ENCODE measurements at places on chromosomes 12 and 14.

DNA sequence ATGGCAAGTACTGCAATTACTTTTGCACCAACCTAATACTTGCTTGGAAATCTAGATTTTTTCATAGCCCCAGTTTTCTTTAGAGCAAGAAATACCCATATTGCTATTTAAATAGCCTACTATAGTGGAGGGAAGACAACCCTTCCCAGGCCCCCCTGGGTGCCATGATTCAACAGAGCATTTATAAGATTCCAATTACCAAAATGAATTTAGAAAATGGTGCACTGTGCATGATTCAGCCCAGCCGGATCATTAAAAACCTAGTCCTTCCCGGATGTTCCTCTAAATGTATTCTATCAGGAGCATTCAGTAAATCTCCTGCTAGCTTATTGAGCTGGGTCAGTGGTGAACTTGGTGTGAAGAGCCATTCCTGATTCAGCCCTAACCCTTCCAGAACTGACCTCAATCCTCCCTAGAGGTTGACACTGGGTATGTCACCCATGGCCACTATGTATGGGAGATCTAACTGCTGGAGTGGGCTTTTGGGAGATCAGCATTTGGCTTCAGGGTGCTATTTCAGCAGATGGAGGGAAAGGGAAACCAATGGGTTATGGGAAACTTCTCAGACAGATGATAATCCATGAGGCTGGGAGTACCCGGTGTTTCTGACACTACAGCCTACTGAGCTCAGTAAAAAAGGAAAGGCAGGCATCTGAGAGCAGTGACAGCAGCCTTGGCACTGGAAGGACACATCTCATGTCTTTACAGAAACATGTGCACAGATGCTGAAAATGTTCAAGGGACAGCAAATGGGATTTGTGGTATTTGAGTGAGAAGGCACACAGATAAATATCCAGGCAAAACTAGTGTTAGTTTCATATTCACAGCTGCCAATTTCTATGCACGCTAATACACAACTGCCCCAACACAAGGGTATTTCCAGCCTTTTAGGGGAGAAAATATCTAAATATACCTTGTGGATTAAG lies 258.9 kb downstream of the DPF3 start:
- no peak for DNase-seq

GRCh38 chr14:34496679-34497513 lies 34.9 kb upstream of the SPTSSA start:
- DNase-seq = peak; percentile 94

- DNase-seq = no peak
Measured at GRCh38 chr12:120652656-120653435, 12.4 kb downstream of the CABP1 start.

GRCh38 chr14:102507081-102507856 lies 2.3 kb downstream of the ANKRD9 start:
- peak; percentile 62 for DNase-seq

GRCh38 chr12:51593539-51593938 lies 2.5 kb downstream of the SCN8A start:
- no peak for DNase-seq

- DNase-seq = no peak
Measured at GRCh38 chr12:94799136-94799535, 148.8 kb upstream of the TMCC3 start.

DNA sequence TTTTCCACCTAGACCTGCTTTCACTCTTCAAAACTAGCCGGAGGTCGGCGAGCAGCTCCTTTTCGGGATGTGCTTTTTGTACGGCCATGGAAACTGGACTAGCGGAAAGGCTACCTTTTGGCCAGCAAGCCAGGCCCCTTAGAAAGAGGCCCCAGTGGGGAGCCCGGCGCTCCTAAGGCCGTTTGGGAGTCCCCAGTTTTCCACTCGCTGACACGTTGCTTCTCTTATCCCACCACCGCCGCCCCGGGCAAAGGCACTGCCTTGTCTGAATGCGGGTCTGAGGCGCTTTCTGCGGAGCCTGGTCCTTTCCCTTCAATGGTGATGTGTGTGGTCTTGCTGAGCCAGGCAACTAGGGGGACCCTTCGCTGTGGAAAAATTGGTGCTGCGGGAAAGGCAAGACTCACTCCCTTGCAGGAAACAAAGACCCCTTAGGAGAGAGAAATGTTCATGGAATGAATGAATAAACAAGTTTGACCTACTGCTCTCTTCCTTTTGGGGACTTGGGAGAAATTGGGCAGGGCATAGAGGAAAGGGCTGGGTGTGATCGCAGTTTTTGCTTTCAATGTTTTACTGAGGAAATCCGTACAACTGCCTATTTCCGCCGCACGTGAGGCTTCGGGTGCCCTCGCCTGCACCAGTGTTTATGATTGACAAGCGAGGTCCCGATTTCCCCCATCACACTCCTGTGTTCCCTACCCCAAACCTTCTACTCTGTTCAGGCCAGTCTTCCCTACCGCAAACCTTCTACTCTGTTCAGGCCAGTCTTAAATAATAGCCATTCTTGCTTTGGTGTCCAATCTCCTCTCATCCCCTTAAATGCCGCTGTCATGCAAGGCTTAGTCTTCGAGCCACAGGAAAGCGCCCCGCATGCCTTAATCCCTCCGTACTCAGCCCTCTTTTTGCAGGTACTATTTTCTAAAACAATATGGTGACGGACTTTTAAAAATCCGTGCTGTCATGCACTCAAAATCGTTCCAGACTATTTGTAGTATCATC lies 1.0 kb upstream of the SLC38A2 start:
- DNase-seq = peak; percentile 76

DNA sequence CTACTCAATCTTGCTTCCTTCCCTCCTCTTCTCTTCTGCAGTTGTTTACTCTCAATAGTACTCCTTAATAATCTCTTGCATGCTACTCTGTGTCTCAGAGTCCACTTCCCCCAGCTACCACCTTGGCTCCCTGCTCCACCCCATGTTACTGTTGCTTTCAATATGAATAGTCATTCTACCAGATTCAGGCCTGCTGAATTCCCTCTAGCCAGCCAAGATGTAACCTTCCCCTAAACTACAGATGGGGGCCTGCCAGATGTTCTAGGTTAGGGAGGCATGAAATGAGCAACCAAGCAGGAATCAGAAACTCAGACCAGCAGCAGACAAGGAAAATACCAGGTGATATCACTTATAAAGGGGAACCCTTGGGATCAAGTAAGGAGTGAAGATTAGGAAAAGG lies 392.1 kb upstream of the DDHD1 start:
- no peak for DNase-seq

DNA sequence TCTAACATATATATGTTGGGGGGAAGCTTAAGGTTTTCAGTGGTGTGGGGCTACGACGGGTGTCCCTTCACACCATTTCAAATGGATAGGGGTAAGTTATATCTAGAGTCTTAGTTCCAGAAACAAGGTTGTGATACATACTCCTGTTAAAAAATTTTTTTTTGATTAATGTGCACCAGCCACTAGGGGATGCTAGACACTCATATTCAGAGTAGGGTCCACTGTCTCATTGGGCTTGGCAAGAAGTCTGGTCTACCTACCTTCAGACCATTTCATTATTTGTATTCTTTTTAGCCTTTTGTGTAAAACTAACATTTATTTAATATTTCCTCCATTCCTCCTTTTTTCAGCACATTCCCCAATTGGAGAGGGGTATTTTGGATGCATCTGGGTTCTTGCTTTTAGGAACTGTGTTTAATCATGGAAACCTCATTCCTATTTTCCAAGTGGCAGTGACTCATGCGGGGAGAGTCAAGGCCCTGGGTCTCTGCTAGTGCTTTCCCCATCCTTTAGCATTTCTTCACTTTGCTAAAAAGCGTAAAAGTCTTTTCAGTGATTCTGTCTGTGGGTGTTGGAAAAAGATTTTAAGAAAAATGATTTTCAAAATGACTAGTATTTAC lies 33.4 kb downstream of the ANO4 start:
- DNase-seq = no peak

DNA sequence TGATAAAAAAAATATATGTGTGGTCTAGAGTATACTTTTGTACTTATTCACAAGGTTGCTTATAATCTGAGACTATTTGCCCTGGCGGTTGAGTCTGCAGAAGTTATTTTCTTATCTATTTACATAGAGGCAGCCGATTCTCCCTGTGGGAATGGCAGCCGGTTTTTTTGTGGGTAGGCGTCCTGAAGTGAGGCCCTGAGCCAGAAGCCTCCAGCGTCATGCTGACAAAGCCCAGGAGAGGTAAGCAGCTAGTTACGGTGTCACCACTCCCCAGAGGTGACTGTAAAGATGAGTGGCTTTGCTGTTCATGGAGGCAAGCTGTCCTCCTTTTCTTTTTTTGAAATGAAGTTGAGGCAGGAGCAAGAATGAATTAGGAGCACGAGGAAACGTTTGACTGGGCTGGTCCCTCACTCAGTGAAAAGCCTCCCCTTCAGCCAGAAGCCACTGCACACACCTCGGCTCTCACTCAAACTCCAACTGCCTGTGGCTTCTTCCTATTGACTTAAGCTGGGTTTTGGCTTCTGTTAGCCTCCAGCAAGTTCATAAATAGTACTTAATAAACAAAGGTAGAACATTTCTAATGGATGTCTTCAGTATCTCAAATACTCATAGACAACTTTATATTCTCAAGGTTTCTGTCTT lies 21.5 kb downstream of the PAX9 start:
- no peak for DNase-seq

DNA sequence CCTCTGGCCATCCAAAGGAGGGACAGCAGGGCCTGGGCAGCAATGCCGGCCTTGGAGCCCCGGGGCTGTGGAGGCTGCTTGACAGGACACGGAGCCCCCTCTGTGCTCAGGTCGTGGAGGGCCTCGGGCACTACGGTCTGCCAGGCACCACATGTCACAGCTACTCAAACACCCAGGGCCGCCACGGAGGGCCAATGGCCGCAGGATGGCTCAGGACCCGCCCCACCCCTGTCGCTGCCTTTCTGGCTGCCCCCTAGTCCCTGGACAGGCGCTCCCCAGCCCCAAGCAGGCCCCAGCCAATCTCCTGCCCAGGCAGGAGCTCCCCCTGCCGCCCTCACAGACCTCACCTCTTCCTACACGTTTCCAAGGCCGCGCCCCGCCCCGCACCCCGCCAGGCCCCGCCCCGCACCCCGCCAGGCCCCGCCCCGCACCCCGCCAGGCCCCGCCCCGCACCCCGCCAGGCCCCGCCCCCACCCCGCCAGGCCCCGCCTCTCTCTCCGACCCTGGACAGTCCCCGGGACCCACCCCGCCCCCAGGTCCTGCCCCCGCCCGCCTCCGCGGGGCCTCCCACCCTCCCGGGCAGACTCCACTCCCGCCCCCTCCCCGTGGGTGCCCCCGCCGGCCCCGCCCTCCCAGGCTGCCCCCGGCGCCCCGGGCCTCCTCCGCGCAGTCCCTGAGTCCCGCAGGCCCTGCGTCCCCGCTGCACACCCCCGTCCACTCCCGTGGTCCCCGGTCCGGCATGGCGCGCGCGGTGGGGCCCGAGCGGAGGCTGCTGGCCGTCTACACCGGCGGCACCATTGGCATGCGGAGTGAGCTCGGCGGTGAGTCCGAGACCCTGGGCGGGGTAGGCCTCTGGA lies at the start of gene ASPG:
TSS of gene ASPG (plus strand) at position 669 of the 857 bp plus-strand sequence. CDS start at position 740, 71 bp downstream.
- peak; percentile 84 for DNase-seq

DNA sequence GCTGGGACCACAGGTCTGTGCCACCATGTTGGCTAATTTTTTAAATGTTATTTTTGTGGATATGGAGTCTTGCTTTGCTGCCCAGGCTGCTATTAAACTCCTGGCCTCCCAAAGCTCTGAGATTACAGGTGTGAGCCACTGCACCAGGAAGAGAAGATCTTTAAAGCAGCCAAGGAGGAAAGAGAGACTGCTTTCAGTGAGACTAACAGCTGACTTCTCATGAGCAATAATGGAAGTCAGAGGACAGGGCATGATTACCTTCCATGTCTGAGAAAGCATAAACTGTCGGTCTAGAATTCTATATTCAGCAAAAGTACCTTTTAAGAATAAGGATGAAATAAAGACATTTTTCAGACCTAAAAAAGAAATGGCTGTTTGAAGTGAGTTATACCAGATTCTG lies 57.3 kb upstream of the CHGA start:
- no peak for DNase-seq

DNA sequence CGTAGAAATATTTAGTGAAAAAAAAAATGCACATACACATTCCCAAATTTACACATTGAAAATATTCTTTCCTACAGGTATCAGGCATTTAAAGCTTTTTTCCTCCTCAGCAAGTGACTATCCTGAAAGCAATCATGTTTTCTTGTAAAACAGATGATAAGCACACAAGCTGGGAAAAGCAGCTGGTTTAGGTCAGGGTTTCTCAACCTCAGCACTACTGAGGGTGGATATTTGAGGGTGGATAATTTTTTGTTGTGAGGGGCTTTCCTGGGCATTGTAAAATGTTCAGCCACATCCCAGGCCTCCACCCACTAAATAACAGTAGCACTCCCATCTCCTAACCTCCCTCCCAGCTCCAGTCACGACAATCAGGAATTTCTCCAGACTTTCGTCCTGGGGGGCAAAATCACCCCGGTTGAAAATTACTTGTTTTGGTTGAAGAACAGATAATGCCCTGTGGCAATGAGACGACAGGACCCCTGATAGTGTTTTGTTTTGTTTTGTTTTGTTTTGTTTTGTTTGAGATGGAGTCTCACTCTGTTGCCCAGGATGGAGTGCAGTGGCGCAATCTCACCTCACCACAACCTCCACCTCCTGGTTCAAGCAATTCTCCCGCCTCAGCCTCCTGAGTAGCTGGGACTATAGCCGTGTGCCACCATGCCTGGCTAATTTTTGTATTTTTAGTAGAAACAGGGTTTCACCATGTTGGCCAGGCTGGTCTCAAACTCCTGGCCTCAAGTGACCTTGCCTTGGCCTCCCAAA lies 15.0 kb upstream of the NT5DC3 start:
- no peak for DNase-seq

GRCh38 chr12:68497702-68498101 lies 113.0 kb upstream of the RAP1B start:
- DNase-seq = no peak

- DNase-seq = no peak
Measured at GRCh38 chr14:100143523-100143922, 15.9 kb downstream of the DEGS2 start.

DNA sequence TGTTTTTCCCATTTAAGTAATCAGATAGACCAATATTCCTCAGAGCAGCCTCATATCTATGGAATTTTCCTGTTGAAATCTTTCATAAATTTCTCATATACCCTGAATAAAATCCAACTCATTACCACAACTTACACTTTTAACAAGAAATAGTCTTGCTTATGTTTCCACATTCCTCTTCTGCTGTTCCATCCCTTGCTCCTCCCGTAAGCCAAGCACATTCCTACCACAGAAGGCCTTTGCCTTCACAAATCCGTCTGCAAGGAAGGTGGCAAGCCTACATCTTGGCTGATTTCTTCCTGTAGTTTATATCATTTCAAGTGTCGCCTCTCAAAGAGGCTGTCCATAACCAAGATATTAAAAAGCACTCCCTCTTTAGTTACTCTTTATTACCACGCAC lies 127.7 kb downstream of the C12orf50 start:
- DNase-seq = no peak

DNA sequence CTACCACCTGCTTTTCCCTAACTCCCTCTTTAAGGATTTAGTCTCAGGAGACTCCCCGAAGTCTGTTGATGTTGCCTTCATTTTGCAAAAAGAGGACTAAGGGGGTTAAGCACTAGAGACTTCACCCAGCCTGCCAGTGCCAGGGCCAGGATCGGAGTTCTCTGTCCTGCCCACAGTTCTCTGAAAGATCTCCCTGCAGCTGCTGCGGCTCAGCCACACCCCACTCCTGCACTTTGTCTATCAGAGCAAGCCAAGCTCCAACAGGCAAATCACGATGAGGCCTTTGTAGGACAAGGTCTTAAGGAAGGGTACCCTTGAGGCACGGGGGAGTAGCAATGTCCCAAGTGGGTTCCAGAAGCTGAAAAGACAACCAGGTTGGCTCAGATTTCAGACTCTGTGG lies 148.8 kb upstream of the EGLN3 start:
- DNase-seq = no peak
